Activated CD8-positive, alpha-beta memory T cell treated with anti-CD3 and anti-CD28 coated beads for 24 hours (primary cell): ENCODE measurements at places on chromosomes 3 and 15.

DNA sequence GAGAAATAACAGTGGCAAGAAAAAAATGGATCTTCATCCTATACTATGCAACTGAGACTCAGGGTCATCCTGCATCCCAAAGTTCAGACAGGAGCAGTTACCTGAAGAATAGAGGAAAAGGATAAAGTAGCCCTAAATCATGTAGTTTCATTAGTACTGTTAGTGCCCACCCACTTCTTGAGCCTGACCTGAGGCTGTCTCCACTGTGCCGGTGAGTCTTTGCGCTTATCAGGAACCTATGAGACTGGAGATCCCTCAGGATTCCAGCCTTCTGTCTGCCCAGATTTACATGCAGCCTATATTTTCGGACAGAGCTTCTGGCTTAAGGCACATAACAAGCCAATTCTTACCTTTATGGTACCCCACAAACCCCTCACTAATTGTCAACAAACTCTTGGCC is 791.6 kb downstream of the ROBO1 start:
- no peak for DNase-seq

DNA sequence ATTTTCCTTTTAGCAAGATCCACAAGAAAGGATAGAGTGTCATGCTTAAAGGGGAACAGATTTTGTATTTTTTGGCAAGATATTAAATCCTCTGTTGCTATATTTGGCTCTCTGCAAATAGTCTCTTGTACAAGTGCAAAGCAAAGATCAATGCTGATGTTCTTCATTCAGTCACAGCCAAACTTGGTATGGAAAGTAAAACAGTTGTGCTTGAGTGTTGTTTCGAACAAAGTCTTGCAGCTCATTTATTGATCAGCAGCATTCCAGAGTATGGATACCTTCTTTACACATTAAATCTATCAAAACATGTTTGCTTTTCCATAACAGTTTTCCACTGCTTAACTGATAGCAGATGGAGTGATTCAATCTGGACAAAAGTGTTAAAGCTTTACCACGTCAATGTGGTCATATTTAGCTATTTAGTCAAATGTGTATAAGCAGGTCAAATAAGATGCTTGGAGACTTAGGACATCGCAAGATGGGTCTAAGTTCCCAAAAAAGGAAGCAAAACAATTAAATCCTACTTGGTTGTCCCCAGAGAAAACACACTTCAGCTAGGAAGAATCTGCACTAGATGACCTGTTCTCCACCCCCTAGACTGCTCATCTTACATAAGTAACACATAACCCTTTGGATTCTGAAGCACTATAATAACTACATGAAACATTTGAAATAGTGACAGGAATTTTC is 52.4 kb downstream of the VGLL3 start:
- DNase-seq: no peak

- DNase-seq: no peak
These were observed 56.8 kb downstream of the NOX5 start for GRCh38 chr15:69071260-69071659.

DNA sequence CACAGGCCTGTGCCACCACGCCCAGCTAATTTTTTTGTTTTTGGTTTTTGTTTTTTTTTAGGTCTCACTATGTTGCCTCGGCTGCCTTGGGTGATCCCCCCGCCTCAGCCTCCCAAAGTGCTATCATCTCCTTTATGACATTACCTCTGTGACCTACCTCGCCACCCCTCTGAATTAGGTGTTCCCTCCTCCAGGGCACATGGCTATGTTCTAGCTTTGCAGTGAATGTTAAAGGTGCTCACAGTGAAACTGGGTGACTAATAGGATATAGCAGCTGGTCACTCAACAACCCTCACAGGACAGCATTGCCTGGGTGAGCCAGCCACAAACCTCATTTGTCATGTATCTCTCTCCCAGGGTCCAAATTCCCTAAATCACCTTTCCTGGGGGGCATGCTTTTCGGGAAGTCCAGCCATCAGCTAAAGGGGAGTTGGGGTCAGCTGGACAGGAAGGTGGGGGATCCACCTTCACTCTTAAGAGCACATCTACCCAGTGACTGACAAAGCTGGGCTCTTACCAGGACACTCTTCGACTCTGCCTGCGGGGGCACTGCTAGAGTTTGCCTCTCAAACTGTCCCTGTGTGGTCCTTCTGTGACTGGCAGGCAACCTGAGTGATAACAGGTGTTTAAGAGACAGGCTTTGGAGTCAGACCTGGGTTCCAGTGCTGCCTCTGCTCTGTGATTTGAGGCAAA is 1.6 kb upstream of the TTLL3 start:
- DNase-seq: peak; percentile 72

DNA sequence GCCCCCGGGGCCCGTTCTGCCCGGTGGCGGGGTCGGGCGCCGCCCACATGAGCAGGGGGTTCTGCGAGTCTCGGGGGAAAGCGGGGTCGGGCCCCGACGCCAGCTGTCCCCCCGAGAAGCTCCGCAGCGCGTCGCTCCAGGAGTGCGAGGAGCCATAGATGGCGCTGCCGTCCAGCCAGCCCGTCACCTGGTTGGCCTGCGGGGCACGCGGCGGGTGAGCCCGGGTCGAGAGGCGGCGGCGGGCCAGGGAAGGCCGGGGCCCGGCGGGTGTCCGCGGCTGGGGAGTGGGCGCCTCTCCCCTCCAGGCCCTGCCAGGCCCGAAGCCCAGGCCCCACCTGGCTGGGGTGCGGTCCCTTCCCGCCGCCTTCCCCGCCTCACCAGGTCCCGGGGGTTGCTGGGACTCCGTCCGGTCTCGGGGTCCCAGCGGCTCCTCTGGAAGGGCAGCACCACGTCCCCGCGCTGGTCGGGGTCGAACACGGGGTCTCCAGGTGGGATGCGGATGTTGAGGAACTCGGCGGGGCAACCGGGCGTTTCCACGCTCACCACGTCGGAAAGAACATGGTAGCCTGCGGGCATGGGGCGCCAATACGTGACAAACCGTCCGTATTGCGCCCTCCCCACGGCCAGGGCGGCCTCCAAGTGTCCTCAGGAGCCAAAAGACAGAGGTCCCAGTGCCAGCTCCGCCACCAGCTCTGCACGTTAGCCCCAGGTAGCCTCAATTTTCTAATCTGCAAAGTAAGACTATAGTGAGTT is 2.4 kb downstream of the DUOX2 start:
- DNase-seq: no peak

DNA sequence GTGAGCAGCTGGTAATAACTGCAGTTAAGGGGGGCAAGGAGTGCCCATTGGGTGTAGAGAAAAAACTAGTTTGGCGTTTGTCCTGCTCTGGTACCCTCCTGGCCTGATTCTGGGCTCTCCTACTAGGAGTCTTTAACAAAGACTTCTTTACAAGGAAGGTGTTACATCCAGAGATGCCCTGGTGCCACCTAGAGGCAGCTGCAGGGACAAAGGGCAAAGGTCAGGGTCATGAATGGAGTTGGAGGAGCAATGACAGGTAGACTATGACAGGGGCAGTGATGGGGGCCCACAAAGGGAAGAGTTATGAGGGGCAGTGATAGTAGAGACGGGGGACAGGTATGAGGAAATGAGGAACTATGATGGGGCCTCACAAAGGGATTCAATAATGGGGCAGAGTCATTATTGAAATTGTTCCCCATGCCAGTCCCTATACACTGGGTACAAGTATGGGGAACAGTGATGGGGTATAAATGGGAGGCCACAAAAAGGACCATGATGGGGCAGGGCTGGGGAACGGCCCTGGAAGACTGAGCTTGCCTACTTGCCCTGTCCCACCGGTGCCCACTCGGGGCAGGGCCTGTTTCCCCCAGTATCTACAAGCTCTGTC is 7.9 kb downstream of the CCDC71 start:
- DNase-seq: no peak

- DNase-seq: peak; percentile 54
These were observed 97.9 kb downstream of the APBA2 start for GRCh38 chr15:28983432-28984311.

GRCh38 chr3:179765396-179765795 is 112.6 kb downstream of the USP13 start:
- no peak for DNase-seq
